Stimulated activated CD4-positive, alpha-beta T cell treated with anti-CD3 and anti-CD28 coated beads, Interleukin-1b, Interleukin-23, amount 100 ng/mL, for 4 hours (primary cell): ENCODE measurements at places on chromosomes 3 and 15.
A peak's percentile ranks its signal among the peaks of the same experiment; 100 is the strongest.

GRCh38 chr3:102169915-102170479 is 264.8 kb upstream of the ZPLD1 start:
- no peak for DNase-seq

- DNase-seq = no peak
Measured at GRCh38 chr3:143428294-143428693, 308.7 kb downstream of the CHST2 start.

GRCh38 chr3:138950006-138950644 is 3.1 kb downstream of the FOXL2NB start:
- no peak for DNase-seq

DNA sequence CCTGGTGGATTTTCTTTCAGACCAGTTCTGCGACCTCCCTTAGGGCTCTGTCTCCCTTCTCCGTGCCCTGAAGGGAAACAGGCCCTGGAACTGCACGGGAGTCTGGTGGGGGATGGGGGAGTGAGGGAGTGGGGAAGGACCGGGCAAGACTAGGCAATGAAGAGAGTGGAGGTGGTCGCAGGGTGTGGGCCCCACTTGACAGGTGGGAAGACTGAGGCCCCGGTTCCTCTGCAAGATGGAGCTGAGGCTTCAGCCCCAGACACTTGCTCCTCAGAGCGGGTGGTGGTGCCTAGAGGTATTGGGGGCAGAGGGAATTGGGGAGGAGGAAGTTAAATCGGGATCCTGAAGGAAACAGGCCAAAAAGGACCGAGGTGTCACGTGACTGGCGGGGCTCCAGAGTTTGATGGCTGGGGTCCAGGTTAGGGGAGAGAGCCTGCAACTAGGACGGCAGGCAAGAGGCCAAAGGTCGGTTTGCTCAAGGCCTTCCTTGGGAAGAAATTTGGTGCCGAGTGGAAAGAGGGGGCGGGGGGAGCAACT is 597 bp upstream of the CAMK1 start:
- no peak for DNase-seq

GRCh38 chr15:67472957-67473356 is 48.0 kb upstream of the C15orf61 start:
- DNase-seq = no peak

DNA sequence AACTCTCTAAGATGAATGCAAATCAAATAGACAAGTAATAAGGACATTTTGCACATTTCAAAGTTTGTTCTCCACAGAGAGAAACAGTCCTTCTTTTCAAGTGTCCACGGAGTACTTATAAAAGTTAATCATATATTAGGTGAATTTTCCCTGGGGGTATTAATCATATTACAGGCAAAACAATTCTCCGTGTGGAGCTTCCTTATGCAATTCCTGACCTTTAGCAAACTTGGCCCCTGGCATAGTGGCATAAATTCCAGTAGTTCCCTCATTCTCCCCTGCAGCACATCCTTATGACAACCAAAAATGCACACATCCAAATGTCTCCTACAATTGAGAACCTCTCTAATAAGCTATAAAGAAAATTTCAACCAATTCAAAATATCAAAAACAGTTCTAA is 34.4 kb downstream of the FSIP1 start:
- DNase-seq = no peak

DNA sequence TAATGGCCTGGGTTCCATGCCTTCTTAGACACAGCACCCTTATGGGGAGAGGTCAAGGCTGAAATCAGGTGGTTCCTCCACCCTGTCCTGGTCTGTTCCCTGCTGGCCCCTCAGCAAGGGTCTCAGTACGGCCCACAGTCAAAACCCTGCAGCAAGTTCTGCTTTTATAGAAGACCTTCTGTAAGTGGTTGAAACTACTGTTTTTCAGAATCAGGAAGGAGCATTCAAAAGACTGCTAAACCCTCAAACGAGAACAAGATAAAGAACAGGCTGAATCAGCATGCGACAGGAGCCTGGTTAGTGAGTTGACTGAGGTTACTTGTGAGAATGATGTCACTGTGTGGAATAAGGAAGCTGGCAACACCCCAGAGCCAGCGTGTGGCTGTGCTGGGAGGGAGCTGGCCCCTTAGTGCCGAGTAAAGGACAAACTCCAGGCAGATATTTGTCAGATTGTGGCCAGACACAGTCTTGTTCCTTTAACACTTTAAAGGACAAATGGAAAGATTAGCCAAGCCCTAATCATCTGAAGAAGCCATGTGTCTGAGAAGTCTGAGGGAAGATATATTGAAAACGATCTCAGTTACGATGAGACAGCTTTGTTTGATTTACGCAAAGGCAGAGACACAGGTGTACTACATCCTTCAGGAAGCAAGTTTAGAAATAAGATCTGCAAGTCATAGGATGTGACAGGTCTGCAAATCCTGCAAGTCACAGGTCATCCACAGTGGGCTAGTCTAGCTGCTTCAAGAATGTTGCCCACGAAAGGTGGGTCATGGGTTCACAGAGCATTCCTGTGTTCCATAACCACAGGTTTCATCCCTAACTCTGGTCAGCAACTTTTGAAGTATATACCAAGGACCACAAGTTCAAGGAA is 54.0 kb downstream of the B3GNT5 start:
- DNase-seq = peak; percentile 22

- no peak for DNase-seq
Measured at GRCh38 chr3:146117406-146118285, 43.3 kb downstream of the PLOD2 start.

GRCh38 chr3:44237161-44237560 is 4.5 kb upstream of the TOPAZ1 start:
- DNase-seq = no peak

DNA sequence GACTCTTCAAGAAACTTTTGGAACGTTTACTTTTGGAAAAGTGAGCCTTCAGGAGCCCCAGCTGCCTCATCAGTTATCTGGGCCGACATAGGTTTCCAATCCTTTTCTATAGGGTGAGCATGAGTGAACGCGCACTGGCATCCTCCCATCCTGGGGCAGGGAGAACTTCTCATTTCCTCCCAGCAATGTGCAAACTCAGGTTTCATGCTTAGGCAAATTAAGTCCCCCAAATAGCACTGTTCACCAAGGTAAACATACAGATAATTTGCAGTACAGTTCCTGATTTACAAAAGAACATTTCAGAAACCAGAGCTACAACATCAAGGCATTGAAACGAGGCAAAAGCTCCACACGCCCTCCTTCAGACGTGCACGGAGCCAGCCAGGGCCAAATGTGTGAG is 333.5 kb upstream of the NR2E3 start:
- no peak for DNase-seq

DNA sequence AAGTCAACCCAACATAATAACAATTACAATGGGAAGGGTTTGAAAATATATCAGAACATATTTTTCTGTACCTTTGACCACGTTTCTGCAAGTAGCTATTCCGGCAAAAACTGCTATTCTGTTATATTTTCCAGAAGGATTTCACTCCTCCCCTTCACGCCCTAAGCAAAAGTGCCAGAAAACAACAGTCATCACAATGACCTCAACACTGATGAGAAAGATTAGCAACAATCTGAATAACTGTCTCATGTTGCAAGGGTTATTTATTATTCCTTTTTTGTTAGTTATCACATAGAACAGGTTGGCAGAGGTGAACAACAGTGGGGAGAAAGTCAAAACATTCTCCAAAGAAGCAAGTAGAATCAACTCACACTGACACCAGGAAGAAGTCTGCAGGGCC is 269.4 kb upstream of the ARRDC4 start:
- DNase-seq = no peak

DNA sequence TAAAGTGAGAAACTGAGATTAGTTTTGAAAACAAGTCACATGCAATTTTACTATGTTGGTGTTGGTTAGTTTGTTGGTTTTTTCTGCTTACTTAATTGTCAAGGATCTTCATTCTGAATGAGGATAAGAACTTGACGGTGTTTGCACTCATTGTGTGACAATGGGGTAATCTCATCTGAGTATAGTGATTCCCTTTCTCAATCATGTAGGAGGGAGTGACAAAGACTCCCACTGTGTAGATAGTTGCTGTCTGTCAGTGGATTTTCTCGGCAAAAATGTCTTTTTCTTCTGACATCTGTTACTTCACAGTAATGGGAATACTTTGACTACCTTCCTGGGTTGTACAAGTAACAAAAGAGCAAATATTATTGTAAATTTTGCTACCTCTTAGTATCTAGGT is 23.5 kb downstream of the KCNH8 start:
- DNase-seq = no peak

GRCh38 chr15:60476713-60477112 is 2.2 kb downstream of the ICE2 start:
- no peak for DNase-seq

- no peak for DNase-seq
Measured at GRCh38 chr15:90893175-90894090, 9.1 kb downstream of the FES start.

- no peak for DNase-seq
Measured at GRCh38 chr3:58324391-58325390, 8.0 kb upstream of the PXK start.

- no peak for DNase-seq
Measured at GRCh38 chr3:168250415-168250861, 154.7 kb upstream of the GOLIM4 start.

- no peak for DNase-seq
Measured at GRCh38 chr3:45612138-45612537, 17.6 kb downstream of the LIMD1 start.
